ENCODE measurements at places on chromosomes 4 and X.

- peak; percentile 83 for DNase-seq
Measured at GRCh38 chr4:40514497-40514951, 115.1 kb downstream of the RBM47 start.

DNA sequence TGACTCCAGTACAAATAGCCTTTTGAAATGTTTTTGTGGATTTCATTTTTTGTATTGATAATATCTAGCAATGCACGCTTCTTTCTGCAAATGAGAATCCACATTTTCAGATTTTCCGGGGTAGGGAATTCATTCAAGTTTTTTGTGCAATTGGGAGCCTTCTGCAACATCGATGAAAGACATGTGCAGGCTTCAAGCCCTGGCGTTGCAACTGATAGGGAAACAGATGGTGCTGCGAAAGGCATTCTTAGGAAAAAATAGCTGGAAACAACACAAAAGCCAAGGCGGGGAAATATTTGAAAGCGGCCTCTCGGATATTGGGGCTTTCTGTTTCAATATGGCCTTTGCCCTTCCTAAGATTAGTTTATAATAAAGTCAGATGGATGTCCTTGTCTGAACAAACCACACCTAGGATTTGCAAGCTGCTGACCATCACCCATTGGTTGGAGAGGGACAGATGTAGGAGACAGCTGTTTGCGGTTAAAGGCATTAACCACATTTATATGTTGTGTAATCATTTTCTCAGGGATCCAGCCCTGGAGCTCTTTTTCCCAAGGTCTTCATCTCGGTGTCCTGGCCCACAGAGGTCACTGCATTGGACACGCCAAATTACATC, 136.5 kb downstream of the PRKX start:
- DNase-seq: no peak

DNA sequence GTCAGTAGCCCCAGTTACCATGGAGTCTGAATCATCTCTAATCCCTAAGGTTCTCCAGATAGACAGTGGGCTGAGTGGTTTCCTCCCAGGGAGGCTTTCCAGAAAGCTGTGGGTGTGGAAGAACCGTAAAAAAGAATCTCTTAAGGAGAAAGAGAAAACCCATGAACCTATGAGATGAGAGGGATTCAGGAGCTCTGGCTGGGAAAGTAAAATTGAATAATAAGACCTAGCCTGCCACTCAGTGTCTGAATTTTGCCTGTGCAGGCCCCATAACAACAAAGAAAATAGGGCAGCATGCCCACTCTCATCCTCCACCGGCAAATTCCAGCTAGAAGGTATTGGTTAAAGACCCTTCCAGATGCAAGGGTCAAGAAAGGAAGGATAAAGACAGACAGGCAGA, 16.9 kb downstream of the AWAT2 start:
- no peak for DNase-seq

DNA sequence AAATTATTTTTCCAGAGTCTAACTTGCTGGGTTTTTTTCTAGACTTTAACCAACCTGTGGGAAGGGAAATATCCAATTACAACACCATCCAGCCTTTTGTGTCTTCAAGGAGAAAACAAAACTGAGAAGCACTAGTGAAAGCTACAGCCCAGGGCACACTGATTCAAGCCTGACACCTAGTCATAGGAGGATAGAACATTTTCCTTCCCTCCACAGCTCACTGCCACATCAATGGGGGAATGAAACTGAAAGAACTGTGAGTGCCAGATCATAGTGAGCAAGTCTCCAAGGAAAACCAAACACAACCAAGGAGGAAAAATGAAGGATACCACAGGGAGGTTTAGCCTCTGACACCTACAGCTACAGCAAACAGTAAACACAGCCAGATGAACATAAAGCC, 43.3 kb upstream of the MAGEA8 start:
- no peak for DNase-seq

DNA sequence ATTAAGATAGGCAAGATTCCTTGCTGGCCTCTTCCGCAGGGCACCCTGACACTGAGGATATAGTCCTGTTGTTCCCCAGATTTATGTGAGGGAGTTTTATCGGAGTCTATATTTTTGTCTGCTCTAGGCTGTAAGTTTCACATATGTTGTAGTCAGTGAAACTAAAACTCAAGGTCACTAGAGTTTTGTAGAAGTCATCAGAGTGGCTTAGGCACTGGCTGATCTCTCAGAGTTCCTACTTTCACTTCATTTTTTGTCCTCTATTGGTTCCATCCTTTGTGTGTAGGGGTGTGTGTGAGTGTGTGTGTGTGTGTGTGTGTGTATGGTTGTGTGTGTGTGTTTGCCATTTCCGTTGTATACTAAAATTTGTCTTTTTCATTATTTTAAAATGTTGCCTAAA, 577.5 kb downstream of the IQCM start:
- DNase-seq: no peak

DNA sequence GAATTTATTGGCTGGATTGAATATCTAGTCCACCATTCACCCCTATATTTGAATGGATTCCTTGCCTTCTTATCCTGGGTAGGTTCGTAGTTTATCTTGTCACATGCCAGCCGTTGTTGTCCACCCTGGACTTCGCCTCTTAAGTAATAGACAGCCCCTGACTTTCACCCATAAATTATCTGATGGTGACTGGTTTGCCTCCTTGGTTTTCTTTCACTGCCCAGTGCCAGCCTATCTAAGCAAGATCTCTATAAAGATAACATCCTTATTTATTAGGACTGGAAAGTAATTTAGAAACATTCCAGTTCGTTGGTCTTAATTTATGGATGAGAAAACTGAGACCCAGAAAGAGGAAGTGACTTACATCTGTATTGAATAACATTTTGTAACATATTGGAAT, 410.3 kb downstream of the RPA4 start:
- DNase-seq: no peak

- DNase-seq: no peak
Measured at GRCh38 chr4:166386491-166387360, 513.7 kb downstream of the TLL1 start.

DNA sequence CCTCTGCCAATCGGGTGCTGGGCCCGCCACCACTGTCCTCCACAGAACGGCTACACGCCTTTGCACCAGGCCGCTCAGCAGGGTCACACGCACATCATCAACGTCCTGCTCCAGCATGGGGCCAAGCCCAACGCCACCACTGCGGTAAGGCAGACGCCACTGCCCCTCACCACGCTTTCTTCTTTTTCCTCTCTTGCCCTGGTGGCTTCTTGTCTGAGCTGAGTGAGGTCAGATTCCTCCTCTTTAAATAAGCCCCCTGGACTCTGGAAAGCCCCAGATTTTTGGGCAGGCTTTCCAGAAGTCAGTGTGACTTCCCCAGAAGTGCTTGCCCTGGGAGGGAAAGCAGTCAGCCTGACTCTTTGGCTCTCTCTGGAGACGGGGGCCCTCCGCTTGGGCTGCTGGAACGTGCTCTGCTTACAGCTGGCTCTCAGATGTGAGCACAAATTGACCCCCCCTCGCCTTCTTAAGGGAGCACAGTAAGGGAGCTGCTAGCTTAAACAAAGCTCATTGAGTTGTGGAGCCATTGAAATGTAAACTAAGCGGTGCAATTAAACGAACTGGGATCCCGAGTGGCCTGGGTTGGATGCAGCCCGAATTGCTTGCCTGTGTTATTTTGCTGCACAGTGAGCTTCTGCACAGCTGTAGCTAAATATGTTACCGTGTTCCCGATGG, 243.1 kb downstream of the ANK2 start:
- DNase-seq: no peak

All from ACHN (cell line).